ENCODE measurements at places on chromosomes 4 and X.
A peak's percentile ranks its signal among the peaks of the same experiment; 100 is the strongest.

DNA sequence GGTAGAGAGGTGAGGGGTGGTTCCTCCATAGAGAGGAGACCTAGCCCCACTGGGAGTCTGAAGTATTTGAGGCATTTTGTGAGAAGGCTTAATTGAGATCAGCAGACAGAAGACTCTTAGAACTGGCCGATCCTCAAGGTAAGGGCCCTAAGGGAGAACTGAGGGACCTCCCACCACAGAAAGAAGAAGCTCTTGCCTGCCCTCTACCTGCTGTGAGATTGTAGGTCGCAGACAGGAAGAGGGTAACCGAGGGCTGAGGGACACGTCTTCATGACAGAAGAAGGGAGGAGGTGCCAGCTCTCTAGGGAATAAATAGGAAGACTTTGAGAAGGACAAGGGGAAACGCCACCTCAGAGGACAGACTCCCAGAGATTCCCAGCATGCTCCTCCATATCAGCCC is 24.1 kb upstream of the MAGEC1 start:
- no peak for DNase-seq

- no peak for DNase-seq
Observed at GRCh38 chrX:133085785-133086184, 11.1 kb downstream of the USP26 start.

DNA sequence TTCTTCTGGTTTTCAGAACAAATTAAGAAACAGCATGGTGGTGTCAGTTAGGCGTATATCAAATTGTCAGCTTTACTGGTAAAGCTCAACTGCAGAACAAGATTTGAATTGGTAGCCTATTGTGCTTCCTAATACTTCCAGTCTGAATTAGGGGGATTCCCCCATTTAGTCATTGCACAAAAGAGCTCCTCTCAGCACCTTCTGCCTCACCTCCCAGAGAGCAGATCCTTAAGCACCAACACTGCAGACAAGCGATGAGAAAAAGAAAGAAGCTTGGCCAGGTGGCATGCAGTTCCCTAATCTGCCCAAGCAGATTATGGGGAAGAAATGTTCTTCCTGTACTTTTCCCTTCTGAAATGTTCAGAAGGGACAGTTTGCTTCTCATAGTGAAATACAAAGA is 9.2 kb downstream of the MAP9 start:
- no peak for DNase-seq

DNA sequence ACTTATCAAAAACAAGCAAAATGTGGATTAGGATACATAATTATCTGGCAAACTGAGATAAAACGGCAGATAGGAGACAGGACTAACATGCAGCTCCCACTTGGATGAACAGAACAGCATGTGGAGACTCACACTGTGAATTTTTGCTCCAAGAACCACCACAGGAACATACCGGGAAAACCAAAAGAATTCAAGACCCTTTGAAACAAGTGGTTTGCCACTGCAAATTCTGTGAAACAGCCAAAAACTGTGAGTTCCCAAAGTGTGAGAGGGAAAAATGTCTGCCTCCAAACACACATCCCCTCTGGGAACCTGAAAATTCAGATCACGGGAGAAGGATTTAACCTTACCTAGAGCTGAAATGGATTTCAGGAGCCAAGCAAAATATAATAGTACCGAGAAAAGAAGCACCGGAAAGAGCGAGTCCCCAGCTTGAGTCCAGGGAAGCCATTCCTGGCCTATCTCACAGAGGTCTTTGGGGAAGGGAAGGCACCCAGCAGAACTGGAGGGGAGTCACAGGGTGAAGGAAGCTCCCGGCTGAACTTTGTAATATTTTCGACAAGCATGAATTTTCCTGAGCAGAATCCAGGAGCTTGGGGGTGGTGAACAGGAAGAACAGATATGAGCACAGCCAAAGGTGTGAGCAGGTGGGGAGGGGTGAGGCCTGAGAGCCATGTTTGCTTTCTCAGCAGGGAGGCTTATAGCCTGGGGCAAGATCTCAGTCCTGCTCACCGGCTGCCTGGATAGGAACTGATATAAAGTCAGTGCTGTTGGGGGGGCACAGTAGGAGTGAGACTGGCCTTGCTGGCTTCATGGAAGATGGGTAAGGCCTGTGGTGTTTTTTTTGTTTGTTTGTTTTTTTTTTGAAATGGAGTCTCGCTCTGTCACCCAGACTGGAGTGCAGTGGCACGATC is 23.9 kb downstream of the MANBA start:
- DNase-seq, result peak; percentile 46

DNA sequence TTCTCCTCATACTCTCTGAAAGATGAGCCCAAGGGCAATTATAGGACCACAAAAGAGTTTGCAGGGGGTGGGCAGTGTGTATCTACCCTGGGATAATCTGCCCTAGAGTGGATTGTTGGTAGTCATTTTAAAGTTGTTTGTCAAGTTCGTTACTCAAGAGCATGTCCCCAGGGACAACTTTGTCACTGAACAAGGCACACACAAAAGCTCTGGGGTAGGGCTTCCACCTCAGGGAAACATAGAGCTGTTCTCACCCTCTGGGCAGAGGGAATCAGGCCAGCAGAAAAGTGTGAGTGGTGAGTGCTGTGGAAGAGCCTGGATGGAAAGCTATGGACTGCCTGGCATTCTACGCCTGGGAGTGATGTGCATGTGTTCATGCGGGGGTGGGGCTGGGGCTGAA is 23.3 kb upstream of the LEF1 start:
- no peak for DNase-seq

DNA sequence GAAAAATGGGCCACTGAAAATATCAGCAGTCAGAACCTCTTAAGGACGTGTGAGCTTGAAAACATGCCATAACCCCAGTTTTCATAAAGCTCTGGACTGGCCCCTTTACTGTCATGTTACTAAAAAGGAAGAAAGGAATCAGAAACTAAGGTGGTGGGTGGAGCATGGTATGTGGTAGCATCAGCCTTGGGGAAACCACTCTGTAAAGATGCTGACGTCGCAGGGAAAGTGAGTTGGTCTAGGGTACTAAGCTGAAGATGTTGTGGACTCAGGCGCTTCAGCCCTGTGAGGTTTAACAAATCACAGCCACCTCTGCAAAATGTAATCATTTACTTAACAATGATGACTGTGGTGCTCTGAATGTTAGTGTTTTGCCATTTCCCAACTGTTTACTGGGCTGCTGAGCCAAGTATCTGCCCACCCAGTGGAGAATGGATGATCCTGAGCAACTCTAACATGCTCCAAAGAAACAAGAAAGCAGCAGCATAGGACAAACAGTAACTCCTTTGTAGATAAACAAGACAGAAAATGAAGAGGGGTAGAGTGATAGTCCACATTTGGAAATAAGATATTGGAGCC is 33.4 kb downstream of the C4orf54 start:
- no peak for DNase-seq

DNA sequence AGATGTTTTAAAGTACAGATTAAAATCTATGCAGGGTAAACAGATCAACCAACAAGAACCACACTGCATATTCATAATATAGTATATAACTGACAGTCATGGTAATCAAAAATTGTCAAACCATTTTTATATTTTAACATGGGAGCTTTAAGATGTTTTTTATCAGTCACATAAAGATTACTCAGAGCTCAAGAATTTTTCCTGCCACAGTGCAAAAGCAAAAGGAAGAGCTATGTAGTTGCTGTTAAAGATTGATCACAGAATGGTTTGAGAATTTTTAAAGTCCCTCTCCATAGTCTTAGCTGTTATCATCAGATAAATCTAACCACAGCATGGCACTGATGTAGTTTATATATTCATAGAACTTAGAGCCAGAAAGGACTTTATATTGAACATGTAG is 8.5 kb downstream of the RAB9B start:
- no peak for DNase-seq

DNA sequence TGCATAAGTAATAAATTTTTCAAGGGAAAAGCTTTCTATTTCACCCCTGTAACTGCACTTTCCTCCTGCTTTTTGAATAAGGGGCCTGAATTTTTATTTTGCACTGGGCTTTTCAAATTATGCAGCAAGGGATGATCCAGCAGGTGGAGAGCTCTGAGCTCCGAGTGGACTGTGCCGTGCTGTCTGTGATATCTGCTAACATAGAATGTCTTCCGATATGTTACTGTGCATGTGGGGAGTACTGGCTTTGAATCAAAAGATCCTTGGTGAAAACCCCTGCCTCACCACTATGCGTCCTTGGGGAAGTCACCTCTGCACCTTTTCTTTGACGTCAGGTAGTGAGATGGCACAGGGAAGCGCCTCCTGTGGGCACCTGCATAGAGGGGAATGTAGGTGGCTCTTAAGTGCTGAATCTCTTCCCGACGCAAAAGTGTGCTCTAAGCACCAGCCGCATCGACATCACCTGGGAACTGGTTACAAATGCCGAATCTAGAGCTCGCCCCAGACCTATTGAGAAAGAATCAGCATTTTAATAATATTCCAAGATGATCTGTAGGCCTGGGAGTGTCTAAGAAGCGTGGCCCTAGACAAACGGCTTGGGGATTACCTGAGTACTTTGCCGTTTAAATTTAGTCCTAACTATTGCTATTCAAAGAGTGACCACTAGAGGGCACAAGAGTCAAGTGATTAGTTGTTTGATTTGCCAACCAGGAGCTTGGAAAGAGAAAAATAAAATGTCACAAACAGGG is 19.2 kb upstream of the WFS1 start:
- peak; percentile 66 for DNase-seq

DNA sequence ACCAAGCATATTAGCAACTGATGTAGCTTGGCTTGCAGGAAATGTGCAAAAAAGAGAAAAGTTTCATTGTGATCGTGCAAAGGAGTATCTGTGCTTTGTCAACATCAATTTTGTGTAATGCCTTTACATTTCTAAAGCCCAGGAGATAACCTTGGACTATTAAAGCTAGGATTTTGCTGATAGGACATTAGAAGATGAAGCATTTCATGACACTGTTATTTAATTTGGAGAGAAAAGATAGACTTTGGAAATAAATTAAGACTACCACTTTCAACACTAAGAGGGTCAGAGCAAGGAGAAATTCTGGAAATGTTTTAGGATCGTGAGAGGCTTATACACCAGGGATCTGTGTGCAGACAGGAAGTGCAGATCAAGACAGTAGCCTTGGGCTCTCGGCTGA is 120.6 kb upstream of the MID1 start:
- DNase-seq, result no peak

DNA sequence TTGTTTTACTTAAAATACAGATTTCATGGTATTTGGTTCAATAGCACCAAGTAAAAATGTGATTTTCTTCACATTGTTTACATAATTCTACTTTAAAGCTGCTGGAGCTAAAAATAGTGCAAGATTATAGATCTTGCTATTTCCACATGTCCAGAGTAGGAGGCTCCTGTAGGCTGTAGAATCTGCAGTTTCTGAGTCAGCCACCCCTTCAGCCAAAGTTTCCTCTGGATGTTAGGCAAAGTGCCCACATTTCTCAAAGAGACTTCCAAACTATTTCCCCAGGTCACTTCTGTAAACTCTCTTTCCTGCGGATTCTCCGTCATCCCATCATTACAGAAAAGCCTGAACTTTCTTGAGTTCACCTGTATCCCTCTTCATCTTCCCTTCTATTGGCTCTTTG is 342.5 kb upstream of the FSTL5 start:
- no peak for DNase-seq

GRCh38 chr4:81632581-81633299 is 161.0 kb upstream of the RASGEF1B start:
- no peak for DNase-seq

GRCh38 chrX:38970074-38970473 is 168.8 kb downstream of the MID1IP1 start:
- no peak for DNase-seq

- no peak for DNase-seq
Observed at GRCh38 chr4:5660185-5660584, 48.2 kb downstream of the EVC2 start.

GRCh38 chr4:814312-814850 is 11.5 kb downstream of the CPLX1 start:
- DNase-seq, result no peak

DNA sequence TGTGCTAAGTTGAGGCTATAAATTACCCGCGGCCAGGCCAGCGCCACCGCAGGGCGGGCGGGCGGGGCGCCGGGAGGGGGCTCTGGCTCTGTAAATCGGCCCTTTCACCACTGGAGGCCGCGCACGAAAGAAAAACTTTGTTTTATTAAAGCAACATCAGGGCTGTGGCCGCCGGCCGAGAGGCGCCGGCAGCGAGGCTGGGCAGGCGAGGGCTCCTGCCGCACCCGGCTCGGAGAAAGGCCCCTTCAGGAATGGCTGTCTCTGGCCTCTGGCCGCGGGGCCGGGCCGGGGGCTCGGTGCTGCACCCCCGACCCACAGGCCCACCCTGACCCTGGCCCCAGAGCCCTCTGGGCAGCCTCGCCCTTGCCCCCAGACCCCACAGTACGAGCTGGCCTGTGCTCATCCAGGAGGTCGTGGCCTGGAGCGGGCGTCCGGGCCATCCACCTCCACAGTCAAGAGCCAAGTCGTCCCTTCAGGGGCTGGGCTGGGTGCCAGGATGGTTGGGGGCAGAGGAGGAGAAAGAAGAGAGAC is 29.5 kb upstream of the FGFR3 start:
- no peak for DNase-seq

DNA sequence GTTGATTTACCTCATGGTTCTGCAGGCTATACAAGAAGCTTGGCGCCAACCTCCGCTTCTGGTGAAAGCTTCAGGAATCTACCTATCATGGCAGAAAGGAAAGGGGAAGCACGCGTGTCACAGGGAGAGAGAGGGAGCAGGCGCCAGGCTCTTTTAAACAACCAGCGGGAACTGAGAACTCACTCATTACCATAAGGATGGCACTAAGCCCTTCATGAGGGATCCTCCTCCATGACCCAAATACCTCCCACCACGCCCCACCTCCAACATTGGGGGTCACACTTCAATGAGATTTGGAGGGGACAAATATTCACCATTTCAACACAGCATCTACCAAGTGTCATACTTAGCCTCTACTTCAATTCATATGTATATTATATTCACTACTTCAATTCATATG is 18.8 kb upstream of the TBC1D8B start:
- no peak for DNase-seq

Data from COR-L47 (cell line).